ENCODE measurements at places on chromosomes 2 and 18. TPM values are rescaled to one million over a fixed set of nuclear protein-coding genes. Genes with fewer than 3 reads are reported as not detected.

CWC22 gene
- total RNA-seq = 19.5 TPM

PDCD1 gene
- total RNA-seq = not detected

KIF1A gene
- 217 TPM for total RNA-seq

SERPINB5 gene
- not detected for total RNA-seq

TUBA4B gene
- total RNA-seq = not detected

GALR1 gene
- 1.4 TPM for total RNA-seq

DNA sequence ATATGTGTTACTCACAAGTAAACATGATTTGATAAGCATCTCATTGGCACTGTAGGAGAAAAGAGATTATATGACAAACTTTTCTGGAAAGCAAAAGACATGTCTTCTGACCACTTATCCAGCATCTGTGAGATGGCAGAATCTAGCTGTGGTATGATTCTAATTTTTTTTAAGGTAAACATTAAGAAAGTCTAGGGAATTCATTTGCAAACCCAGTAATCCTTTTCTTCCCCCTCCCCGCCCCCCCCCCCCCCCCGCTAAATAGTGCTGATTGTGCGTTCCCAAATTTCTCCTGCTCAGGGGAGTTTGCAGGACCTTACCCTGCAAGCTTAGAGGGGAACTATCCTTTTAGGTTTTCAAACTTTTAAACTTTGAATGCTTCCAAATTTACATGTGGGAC, 12.1 kb downstream of the MRPL44 start:
- no peak for DNase-seq

DNA sequence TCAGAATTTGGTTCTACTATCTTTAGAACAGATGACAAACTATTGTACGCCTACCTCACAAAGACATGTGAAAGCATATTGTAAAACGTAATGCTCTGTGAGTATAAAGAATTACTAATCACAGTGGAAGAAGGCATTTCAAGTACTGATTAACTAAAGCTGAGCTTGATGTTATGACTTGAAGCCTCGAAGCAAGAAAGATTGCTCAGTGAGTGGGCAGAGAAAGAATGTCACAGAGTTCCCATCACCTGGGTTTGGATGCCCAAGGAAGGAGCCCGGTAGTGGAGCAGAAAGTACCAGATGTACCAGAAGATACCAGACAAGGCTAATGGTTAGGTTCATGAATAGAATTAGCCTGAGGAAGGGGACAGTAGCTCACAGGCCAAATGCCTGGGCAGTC, 39.5 kb upstream of the FAM110C start:
- DNase-seq = no peak

GRCh38 chr2:96684883-96685576, 42.5 kb downstream of the FER1L5 start:
- no peak for DNase-seq

DNA sequence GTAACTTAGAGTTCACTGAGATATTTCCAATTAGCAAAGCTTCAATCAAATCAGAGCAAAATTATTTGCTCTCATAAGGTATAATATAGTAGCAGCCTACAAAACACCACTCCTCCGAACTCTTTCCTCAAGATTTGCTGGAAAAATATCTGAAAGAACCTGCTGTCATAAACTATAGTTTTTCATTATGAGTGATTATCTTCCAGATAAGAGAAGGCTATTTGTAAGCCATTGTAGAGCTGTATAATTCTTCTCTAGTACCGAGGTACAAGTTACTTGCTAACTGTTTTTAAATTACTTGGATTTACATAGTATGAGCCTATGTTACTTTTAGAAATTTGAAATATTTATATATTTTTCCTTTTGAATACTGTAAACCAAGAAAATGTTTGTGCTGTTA, 2.1 kb downstream of the NDC80 start:
- DNase-seq = no peak

GRCh38 chr2:135256531-135257260, 204.6 kb downstream of the RAB3GAP1 start:
- no peak for DNase-seq

GRCh38 chr2:98656800-98657199, 48.4 kb downstream of the UNC50 start:
- DNase-seq = no peak

DNA sequence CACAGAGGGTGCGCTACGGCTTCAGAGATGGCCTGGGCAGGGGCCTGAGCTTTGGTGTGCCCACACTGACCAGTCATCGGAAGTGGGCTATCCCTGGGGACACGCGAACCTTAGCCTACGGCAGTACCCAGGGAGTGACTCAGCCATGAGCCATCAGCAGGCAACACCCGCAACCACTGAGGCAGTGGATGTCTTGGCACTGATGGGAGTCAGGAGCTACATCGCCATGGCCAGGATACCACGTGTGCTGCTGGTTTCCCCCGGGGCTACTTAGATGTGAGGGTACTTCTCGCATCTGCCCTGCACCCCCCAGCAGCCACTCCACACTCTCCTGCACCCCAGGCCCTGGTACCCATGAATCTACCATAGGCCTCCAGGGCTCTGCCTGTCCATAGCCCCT, 12.8 kb upstream of the HPCAL1 start:
- DNase-seq = no peak

GRCh38 chr18:34261865-34262780, 37.4 kb upstream of the NOL4 start:
- no peak for DNase-seq

DNA sequence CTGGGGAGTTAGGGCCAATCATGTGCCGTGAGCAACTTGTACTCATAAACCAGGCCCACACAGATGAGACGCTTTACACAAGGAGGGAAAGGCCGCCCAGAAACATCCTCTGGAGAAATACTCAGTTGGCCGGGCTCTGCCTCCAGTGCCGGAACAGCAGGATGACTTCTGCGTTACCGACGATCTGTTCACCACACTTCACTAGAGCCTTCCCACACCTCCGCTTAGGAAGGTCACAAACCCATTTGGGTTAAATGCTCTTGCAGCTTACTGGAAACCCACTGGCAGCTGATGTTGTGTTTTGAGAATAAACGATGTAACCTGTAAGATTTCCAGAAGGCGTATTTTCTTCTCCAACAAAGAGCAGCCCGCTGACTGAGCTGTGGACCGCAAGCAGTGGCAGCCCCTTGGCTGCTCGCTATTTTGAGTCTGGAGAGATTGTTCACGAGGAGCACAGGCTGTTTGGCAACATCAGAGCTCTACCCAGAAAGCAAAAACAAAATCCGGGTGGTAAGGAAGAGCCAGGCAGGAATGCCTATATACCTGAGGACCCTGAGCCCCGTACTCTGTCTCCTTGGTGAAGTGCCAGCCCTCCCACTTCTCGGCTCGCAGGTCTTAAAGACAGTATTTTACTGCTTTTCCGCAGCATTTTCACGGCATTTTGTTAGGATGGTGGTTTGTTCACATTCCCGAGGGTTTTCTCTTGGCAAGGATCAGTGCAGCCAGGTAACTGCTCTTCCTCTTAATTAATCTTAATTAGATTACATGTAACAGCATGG, 44.0 kb downstream of the COLEC12 start:
- no peak for DNase-seq

GRCh38 chr2:99821984-99822383, 320.4 kb downstream of the AFF3 start:
- no peak for DNase-seq

DNA sequence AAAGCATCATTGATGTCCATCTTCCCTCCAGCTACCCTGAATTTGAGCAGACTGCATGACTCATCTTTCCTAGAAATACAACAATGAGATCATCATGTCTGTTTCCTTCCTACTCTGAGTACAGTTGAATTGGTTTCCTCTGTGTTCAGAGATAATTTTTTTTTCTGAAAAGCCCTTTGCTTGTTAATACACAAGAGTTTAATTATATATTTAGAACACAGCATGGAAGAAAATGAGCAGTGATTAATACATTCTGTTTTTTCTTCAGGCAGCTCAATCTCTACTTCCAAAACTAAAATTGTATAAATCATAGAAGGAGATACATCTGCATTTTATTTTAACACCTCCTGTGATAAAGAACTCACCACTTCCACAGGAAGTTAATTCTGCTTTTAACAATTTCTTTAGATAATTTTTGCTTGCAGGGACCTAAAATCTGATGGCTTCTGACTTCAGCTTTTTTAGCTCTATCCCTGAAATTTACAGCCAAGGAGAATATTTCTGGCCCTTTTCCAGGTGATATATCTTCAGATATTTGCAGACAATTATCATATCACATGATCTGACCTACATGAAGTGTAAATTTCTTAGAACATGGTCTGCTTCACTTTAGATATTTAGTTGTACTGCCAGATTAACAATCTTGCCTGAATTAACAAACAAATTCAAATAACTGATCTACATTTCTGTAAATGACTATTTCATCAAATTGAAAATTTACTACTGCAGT, 249.0 kb downstream of the TRIB2 start:
- no peak for DNase-seq

GRCh38 chr18:841647-842370, 29.8 kb upstream of the YES1 start:
- DNase-seq = no peak

DNA sequence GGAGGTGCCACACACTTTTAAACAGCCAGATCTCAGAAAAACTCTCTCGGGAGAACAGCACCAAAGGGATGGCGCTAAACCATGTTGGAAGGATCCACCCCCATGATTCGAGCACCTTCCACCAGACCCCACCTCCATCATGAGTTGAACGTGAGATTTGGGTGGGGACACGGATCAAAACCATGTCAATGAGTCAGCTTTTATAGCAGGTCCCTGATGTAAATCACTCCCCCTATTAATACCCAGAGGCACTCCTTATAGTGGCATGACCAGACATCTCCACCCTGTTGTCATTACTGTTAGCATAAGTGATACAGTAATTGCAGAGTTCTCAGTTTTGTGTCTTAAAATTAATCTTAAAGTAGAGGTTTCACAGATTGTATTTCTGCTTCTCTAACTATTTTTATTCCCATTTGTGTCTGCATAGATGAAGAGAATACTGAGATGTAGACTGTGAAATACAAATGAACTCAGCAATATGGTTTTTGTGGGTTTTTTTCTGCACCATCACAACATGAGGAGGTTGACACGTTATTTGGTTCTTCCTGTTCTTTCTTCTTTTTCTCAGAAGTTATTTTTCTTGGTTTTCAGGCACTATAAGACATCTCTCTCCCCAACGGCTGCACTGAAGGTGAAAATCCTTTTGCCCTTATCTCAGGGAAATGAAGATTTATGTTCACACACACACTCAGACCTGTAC, 218.2 kb downstream of the ARL4C start:
- DNase-seq = no peak

DNA sequence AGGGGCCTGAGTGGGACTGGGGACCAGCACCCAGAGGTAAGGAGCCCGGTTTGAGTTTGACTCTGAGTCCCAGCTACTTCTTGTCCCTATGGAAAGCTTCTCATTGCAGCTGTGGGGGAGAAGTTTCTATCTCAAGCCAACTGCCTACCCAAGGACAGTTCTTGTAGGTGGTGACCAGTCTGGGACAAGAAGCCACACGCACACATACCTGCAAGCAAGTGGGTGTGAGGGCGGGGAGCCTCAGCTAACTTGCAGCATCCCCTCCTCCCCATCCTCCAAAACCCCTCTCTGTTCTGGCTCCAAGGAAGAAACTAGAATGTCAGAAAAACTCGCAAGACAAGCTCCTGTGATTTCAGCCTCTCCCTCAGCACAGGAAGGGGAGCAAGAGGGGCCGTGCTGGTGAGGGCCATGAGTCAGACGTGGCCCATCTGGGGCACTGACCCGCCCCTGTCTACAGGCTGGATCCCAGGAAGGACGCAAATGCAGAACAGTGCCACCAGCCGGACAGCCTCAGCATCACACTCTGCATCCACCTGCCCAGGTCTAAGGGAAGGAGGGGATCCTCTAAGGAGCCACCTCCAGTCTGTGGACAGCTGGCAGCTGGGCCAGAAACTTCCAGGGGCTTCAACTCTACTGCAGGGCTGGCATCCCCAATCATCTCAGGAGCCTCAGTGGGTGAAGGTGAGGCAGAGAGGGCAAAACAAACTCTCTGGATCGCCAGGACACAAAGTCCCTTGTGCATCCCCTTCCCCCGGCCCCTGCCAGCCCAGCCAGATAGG, 103.4 kb downstream of the TNS1 start:
- no peak for DNase-seq

DNA sequence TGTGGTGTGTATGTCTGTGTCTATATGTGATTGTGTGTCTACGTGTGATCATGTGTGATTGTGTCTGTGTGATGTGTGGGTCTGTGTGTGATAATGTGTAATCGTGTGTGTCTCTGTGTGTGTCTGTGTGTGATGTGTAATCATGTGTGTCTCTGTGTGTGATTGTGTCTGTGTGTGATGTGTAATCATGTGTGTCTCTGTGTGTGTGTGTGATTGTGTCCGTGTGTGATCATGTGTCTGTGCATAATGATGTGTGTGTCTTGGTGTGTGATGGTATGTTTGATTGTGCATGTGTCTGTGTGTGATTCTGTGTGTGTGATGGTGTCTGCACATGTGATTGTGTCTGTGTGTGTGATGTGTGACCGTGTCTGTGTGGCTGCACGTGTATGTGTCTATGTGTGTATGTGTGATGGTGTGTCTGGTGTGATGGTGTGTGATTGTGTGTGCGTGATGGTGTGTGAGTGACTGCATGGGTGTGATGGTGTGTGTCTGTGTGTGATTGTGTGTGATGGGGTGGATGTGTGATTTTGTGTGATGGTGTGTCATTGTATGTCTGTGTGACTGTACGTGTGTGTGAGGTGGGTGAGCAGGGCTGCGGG, 78.9 kb downstream of the RTP5 start:
- DNase-seq = no peak

DNA sequence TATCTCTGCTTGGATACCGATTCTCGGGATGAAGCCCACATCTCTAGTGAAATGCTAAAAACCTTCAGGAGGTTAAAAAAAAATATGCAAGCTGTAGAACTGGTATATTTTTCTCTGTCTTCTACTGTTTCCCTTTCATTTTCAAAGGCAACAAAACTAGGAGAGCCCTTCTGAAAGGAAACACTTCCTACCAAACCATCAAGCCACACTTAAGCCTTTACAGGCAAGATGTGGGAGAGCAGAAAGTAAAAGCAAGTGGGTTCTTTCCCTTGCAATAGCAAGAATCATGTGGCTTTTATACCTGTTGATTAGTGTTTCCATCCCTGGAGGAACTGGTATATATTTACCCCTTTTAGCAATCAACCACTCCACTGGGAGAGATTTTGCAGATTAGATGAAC, 147.9 kb upstream of the ACAA2 start:
- DNase-seq = no peak

DNA sequence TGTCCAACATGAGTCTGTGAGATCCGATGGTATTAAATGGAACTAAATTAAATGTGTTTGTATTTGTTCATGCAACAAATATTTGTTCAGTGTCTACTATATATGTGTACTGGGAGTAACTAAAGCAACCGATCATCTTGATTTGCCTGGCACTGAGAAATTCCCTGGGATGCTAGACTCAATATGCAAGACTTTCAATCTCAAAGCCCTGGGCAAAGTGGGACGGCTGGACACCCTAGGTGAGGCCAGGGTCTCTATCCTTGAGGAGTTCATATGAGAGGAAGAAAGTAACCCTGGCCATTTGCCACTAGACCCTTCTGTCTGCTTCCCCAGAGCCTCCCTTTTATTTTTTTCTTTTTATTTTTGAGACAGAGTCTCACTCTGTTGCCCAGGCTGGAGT, 44.0 kb upstream of the HPCAL1 start:
- no peak for DNase-seq

Data from cerebellum (tissue), 4 donors.